ENCODE measurements at places on chromosomes 11 and 22.

GRCh38 chr22:29476116-29476515, 3.9 kb upstream of the NEFH start:
- no peak for DNase-seq

DNA sequence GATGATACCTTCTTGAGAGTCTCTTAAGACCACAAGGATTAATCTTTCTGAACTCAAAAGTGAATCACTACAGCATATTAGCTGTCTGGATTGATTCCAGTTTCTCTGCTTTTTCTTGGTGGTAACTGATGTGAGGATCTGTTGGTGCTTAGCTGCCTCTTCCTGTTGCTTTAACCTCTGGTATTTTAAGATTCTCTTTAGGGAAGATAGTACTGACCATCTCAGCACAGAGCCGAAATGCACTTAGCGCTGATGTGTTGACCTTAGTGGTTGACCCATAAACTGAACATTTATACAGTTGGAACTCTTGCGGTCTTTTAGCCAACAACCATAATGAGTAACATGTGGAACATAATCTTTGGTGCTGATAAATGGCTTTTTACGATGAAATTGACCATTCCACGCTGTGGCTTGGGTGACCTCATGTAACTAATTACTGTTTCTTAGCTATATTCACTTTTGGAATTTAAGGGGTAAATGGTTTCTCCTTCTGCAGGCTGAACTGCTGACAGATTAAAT, 33.7 kb downstream of the APLP2 start:
- no peak for DNase-seq

- peak; percentile 65 for DNase-seq
These were observed 2.6 kb upstream of the TCIRG1 start for GRCh38 chr11:68036141-68036716.

DNA sequence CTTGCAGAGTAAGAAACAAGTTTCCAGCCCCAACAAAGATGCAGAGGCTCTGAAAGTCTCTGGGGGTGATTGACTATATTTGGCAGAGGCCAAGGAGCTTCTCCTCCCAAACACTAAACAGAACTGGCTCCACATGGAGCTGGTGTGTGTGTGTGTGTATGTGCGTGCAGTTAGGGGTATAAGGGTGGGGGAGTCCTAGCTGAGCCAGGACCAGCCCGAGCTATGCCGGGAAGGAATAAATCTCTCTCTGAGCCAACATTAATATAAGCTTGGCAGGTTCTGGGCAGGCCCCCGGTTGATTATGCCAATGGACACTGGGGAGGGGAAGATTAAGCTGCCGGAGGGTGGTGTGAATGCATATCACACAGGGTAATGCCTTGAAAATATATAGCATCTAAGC, 324.2 kb downstream of the MIAT start:
- no peak for DNase-seq

DNA sequence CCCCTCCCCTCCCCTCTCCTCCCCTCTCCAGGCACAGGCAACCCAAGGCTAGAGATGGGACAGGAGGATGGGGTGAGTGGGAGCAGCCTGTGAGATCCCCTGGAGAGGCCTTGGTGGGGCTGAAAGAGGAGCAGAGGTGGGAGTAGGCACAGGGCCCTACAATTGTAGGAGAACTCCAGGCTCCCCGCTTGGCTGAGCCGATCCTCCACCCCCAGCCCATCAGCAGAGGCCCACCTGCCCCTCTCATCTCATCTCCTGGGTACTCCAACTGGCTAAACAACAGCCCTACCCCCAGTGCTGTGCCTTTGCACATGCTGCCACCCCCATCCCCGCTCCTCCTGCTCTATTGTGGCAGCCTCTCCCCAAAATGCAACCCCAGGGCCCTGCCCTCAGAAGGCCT, 52.0 kb upstream of the A4GALT start:
- DNase-seq: no peak

GRCh38 chr11:39220501-39221230, 2238.8 kb downstream of the LRRC4C start:
- no peak for DNase-seq

- no peak for DNase-seq
These were observed 135.8 kb upstream of the ZBED5 start for GRCh38 chr11:10993640-10994039.

DNA sequence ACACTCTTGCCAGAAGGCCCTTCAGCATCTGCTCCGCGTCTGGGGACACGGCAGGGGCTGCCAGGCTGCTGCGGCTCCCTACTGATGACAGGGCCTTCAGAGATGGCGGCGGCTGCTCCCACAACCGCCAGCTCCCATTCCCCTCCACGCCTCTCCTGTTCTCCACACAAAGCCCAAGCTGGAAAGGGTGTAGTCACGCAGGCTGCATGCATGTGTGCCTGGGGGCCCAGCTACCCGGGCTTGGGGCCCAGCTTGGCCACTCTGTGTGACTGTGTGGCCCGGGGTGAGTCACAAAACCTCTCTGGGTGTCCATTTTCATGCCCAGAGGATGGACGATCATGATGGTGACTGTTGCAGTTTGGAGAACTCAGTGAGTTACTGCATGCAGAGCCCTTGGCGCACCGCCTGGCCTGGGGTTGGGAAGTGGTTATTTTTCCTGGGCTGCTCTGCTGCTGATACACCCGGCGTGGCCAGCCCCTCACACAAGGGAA, 31.7 kb upstream of the PARVB start:
- no peak for DNase-seq

DNA sequence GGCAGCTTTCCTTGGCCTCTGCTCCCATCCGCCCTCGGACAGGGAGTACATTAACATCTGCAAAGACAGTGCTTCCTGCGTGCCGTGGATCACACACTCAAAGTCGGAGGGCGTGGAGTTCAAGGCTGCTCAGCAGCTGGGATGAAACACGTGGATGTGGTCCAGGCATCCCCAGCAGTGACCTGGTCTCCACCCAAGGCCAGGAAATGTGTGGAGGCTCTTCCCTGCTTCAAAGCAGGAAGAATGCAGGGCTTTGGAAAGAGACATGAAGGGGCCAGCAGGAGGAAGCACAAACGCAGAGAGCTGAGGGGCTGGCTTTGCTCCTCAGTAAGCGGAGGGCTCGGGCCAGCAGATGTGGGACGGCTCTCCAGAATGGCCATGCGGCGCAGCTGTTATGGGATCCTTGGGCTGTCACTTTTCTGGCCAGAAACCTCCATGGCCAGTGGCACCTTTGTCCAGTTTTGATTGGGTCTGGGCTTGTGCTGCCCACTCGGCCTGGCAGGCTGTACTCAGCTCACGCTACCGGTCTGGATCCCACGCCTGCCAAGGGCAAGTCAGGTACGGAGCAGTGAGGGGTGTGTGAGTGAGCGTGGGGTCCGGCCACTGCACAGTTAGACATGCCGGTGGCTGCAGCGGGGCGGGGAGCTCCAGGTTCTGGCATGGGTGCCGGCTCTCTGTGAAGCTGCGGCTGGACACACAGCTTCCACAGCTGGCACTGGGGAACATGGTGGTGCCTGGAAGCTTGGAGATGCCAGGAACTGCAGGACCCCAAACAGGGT, 438.0 kb downstream of the TBC1D22A start:
- DNase-seq: no peak

DNA sequence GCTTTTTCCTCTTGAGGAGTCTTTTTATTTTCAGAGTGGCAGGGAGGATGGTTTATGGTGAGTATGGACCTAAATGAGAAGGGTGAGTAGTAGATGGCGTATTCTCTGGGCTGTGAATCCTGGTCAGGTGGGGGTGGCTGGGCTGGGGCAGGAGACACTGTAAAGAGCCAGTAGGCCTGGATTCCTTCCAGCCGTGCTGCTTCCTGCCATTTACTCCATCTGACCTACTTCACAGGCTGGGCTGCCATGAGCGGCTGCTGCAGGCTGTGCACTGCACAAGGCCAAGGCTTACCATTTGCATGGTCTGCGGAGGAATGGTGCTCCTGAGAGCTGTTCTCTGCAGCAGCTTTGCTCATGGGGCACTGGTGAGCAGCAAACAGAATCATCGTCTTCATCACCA, 297.6 kb downstream of the KIRREL3 start:
- no peak for DNase-seq

GRCh38 chr11:76206327-76207081, at the start of gene WNT11:
Gene WNT11 (minus strand): TSS chr11:76206502. CDS start chr11:76206407, 95 bp downstream.
- no peak for DNase-seq

GRCh38 chr11:122616718-122617117, 38.8 kb upstream of the UBASH3B start:
- DNase-seq: no peak

- DNase-seq: no peak
These were observed 88.5 kb upstream of the ANO3 start for GRCh38 chr11:26243426-26243825.

- DNase-seq: no peak
These were observed 11.9 kb upstream of the AMPD3 start for GRCh38 chr11:10443152-10443551.

GRCh38 chr11:69156673-69157155, 979 bp downstream of the SMIM38 start:
- no peak for DNase-seq

DNA sequence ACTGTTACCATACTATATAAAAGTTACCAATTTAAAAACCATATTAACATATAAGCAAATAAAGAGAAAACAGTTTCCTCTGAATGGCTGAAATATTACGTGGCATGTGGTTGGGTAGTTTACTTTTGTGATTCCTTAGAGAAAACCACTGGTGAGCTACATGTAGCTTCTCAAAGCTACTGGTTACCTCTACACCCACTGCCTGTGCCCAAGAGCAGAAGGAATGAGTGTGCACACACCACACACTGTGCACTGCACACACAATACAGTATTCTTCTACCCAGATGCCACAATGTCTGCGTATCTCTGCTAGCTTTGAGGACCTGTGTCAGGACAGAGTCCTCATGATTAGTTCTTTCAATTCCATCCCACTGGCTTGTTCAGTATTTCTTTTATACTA, 25.5 kb upstream of the YPEL1 start:
- no peak for DNase-seq

DNA sequence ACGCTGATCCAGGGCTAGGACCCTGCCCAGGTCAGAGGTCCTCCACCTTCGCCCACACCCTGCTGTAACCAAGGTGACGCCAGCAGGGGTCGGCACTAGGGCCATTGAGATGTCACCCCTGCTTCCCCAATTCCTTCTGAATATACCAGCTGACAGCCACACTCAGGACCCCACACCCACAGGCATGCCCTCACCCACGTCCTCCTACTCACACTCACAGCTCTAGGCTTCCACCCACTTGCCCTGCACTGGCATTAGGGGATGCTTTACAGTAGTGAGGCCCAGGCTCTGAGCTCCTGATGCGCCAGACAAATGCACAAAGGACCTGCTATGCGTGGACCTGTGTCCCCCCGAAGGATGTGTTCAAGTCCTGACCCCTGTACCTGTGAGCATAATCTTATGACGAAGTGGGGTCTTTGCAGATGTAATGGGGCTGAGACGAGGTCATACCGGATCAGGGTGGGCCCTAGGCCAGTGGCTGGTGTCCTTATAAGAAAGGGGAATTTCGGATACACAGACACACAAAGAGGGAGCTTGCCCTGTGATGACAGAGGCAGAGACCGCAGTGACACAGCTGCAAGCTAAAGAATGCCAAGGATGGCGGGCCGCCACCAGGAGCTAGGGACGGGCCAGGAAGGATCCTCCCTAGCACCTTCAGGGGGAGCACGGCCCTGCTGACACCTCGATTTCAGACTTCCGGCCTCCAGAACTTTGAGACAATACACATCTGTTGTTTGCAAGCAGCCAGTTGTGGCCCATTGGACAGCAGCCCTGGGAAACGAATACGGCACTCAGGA, 11.2 kb downstream of the WNT11 start:
- no peak for DNase-seq

GRCh38 chr22:26846076-26846475, 188.7 kb downstream of the MIAT start:
- DNase-seq: no peak

- no peak for DNase-seq
These were observed 7.8 kb upstream of the NAA40 start for GRCh38 chr11:63931045-63931444.

DNA sequence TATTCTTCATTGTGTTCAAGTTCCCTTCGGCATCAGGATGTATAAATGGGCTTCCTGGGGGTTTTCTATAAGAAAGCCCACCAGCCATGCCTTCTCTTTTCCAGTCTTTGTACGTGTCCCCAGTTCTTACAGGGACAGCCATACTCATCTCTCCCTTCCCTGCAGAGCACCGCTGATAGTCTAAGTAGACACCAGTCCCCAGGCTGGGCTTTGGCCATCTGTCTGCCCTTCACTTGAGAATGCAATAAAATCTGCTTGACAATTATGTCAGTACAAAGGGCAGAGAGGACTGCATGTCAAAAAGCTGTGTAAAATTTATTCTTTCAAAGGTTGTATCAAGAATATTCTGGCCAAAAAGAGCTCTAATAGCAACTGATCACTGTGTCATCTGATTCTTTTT, 27.3 kb downstream of the NTM start:
- DNase-seq: no peak

DNA sequence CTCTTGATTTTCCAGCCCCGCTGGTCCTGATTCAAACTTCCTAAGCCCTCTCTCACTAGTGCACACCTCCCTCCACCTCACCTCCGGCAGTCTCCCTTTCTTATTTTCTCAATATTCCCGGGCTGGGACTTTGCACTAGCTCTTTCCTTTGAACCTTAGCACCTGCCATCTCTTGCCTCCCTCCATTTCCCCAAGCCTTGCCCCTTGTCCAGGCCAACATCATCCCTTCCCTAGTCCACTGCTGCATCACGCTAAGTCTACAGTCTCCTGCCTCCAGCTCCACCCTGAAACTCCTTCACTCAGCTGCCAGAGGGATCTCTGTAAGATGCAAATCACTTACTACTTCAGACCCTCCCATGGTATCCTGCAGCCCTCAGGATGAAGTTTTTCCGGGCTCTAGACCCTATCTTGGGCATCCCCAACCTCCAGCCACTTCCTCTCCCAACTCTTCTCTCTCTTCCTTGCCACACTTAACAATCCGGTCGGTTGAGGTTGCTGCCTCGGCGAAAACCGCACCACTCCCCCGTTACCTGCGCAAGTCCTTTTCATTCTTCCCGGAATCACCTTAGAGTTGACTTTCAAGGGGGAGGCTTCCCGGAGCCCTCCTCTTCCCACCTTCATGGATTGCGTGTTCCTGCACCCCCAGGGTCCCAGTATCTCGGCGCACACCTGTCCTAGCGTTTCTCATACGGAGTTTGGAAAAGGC, 42.7 kb downstream of the NECTIN1 start:
- DNase-seq: no peak

DNA sequence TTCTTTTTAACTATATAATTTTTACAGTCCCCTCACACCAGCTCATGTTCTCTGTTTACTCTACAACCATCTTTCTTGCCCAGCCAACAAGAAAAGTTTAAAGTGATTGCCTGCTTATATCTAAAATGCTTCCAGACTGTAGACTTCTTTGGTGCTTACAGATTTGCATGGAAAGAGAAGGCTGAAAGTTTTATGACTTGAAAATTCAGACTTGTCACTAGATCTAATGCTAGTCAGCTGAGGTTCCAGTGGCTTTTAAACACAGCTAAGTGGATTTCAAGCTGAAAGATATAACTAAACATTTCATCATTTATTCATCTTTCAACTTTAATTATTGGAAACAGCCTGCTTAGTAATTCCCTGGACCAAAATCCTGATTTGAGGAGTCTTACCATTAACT, 178.4 kb downstream of the NAV2 start:
- DNase-seq: no peak

GRCh38 chr22:50507421-50507990, at the start of gene LMF2:
Gene LMF2 (minus strand): TSS chr22:50507702. CDS start chr22:50507675, 27 bp downstream.
- no peak for DNase-seq

Measured in GF-D8 (cell line).